ENCODE measurements at places on chromosomes 2 and 18. TPM values are rescaled to one million over a fixed set of nuclear protein-coding genes. Genes with fewer than 3 reads are reported as not detected.

Gene CRYGD
- not detected for total RNA-seq

Gene CABYR
- not detected for total RNA-seq

Gene FBXO41
- 1.7 TPM for total RNA-seq

- DNase-seq: no peak
Measured at GRCh38 chr18:58978916-58979315, 114.2 kb downstream of the ZNF532 start.

All from thyroid gland (tissue), 4 donors.